Suppressor macrophage (primary cell): ENCODE measurements at places on chromosomes 3 and 15.

GRCh38 chr3:171704002-171704401 is 106.3 kb downstream of the PLD1 start:
- DNase-seq: peak; percentile 50

DNA sequence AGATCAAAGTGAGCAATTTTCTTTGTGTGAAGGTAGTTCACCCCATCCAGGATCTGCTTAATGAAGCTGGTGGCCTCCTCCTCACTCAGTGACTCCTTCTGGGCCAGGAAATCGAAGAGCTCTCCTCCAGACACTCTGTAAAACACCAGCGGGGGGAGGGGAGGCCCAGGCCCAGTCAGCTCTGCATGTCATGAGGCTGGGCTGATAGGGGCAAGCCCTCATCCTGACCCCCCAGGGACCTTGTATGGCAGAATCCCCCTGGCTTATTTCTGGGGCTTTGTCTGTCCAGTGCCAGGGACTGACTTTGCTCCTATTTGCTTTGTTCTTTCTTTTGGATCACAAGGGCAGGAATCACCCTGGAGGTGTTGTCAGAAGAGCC is 74.9 kb downstream of the DAPK2 start:
- DNase-seq: no peak

GRCh38 chr3:180630371-180630770 is 28.4 kb downstream of the TTC14 start:
- DNase-seq: no peak

- no peak for DNase-seq
These were observed 176.0 kb upstream of the TMCO5A start for GRCh38 chr15:37758412-37758811.

DNA sequence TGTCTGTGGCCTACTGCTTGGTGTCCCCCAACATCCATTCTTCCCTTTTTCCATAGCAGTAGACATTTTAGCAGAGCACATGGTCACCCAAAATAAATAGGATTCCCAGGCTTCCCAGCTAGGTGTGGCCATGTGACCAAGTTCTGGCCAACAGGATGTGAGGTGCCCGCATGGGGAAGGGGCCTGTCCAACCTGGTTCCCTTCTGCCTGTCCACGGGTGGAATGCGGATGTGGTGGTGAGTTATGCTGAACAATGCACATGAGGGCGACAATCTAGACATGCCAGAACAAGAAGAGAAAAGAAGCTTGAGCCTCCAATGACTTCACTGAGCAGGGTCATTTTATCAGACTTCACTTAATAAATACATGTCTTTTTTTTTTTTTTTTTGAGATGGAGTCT is 77.6 kb upstream of the DLG1 start:
- DNase-seq: no peak

GRCh38 chr3:141229132-141229531 is 2.5 kb upstream of the PXYLP1 start:
- DNase-seq: no peak

GRCh38 chr3:48635222-48636021 is at the start of gene SLC26A6:
TSS of gene SLC26A6 (minus strand) at chr3:48635461. CDS start at chr3:48635393, 68 bp downstream.
- peak; percentile 97 for DNase-seq

DNA sequence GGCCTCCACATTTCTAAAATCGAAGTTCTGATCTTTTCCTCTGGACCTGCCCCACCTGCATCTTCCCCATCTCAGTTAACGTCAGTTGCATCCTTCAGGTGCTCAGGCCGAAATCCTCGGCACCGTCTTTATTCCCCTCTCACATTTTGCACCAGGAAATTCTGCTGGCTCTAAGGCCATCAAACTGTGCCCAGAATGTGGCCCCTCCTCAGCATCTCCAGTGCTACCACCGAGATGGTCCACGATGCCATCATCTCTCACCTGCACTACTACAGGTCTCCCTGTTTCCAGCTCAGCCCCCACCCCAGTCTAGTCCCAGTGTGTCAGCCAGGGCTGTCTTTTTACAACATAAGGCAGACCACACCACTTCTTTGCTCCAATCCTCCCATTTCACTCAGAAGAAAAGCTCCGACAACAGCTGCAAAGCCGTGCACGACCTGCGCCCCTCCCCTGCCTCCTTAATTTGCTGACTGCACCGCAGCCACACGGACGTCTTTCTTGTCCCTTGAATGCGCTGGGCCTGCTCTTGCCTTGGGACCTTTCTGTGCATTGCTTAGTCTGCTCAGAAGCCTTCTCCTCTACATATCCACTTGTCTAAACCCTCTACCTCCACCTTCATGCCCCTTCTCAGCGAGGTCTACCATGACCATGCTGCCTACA is 14.4 kb downstream of the MUC20 start:
- no peak for DNase-seq
